NCI-H1417 treated with DMSO at 0.1 percent for 48 hours (cell line): ENCODE measurements at places on chromosomes 12 and 14.
A peak's percentile ranks its signal among the peaks of the same experiment; 100 is the strongest.

- peak; percentile 80 for DNase-seq
Measured at GRCh38 chr14:53779301-53779700, 177.3 kb downstream of the BMP4 start.

- DNase-seq: no peak
Measured at GRCh38 chr12:52779914-52780313, 2.8 kb upstream of the KRT76 start.

DNA sequence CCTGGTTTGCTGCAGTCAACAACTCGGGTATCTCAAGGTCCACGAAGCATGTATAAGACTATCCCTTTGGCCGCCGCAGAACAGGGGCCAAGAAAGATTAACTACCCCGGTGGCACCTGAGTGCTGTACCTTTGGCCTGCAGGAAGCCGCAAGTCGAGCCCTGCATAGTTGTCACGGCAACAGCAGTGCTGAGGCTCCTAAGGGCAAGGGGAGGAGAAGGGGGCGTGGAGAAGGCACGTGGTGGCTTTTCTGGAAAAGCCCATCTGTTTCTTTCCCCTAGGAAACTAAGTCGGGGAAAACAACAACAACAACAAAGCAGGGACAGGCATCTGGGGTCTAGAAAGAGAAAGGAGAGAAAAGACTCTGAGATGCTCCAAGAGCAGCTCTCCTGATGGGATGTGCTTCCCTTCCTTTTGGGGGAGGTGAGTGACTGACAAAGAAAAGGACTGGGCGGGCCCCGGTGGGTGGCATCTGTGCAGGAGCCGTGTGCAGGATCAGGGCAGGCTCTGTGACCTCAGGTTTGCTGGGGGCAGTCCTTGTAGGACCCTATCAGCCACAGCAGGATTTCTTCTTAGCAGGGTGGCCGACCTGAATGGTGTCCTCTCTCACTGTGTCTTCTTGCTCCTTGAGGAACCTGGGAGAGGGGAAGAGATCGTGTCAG lies 123.9 kb downstream of the PRMT8 start:
- no peak for DNase-seq

- no peak for DNase-seq
Measured at GRCh38 chr14:98093111-98093510, 1178.9 kb downstream of the BCL11B start.

DNA sequence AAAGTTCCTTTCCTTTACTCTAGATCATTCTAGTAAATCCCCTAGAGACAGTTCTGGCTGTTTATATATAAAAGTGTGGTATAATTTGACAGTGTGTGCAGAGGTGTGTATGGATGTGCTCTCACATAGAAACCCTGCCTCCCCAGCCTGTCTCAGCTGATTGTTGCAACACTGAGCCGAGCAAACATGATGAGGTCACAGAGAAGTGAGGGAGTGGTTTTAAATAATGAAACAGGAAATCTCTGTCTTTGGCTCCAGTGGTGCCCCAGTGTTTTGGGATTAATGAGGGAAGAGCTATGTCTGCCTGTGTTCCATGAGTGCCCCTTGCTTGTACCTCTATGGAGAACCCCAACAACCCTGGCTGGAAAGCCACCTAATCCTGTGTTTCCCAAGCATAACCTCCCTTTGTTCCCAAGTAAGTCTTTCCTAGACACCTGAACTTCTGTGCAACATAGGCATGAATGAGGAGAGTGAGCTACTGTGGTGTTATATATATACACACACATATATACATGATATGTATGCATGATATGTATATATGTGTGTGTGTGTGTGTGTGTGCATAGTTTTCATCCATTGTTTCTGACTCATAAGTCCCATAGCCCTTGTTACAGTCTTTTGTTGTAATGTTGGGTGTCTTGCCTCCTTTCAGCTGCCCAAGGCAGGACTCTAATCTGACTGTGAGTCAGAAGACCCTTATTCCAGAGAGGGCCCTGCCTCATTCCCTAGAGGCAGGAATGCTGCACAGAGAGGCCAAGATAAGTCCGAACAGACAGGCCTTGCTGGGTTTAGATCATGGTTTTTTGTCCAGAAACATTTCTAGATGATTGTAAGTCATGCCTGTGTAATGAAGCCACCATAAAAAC lies 18.0 kb downstream of the TRAF3 start:
- DNase-seq: peak; percentile 19

DNA sequence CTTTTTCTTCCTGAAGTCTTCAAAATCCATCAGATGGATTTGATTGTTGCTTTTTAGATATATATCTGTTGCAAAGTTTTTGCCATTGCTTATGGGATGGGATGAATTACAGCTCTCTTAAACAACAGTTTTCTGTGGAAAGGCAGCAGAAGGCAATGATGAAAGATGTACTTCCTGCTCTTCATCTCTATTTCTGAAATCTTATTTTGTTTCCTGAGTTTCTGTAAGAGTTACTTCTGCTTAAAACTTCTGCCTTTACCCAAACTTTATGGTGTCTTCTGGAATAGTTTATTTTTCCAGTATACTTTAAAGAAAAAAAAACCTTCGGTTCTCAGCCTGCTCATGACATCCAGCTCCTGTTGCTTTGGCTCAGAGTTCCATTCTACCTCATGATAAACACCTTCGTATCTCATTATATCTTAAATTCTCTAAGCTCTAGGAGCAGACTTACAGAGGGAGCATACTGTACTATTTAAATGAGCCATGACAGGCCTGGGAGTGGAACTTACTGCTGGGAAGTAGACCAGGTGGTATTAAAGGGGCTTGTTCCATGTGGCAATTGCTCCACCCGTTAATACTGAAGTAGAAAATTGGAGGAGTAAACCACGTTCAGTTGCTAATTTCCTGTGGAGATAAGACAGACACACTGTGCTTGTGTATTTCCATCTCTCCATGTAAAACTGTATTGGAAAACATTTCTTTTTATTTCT lies 288.4 kb downstream of the FBXL14 start:
- no peak for DNase-seq

- no peak for DNase-seq
Measured at GRCh38 chr14:79555429-79555828, 655.9 kb downstream of the DIO2 start.

DNA sequence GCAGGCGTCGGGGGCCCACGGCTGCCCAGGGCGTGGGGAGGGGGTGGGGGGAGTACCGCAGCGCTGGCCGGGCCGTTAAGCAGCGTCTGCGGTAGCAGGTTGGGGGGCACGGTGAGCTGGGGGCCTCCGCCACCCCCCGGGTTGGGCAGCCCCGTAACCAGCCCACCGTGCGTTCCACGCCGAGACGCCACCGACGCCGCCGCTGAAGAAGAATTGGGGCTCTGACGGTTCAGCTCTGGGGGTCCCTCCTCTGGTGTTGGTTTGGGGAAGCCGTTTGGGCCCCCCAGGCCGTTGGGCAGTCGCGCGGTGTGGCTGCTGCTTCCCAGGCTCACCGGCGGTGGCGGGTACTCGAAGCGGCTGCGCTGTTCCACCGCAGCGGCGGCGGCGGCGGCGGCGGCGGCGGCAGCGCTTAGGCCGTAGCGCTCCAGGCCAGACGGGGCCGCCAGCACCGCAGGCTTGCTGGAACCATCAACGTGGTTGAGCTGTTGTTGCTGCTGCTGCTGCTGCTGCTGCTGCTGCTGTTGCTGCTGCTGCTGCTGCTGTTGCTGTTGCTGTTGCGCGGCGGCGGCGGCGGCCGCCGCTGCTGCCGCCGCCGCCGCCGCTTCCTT lies 1.5 kb downstream of the IRF2BPL start:
- no peak for DNase-seq

DNA sequence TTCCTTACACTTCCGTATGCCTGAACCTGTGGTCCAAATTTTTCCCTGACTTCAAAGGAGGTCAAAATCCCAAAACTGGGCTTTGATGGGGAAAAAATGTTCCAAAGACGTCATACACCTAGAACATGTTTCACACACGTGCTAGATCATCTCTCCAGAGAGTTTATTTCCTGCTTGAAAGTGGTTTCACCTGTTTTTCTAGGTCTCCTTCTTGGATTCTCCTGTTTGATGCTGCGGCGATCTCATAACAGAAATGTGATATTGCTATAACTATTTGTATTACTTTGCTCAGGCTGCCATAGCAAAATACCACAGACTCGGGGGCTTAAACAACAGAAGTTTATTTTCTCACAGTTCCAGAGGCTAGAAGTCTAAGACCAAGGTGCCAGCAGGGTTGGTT lies 19.7 kb upstream of the TMCC3 start:
- no peak for DNase-seq

DNA sequence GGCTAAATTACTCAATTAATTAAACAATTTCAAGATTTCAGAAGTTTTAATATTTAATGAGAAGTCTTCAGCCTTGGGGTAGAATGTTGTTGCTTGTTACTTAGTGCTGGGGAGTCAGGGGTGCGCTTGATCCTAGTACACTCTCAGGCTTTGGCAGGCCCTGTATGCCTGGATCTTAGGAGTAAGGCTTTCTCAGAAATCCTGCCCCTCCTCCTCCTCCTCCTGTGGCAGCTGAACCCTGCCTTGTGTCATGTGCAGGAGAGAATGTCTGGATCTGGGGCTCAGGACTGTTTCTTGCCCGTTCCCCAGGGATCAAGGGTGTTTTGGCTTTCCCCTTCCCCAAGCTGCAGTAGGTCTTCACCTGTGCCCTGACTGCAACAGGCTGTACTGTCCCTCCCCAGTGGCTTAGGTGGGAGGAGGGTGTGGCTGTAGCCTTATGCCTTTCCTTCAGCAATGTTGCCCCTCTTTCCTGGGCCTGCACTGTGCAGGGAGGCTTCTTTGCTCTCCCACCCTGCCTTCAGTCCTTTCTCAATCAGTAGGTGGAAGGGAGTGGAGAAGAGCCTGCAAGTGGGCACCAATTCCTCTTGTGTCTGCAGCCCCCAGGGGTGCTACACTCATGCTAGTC lies 108.2 kb downstream of the SLC38A6 start:
- no peak for DNase-seq

DNA sequence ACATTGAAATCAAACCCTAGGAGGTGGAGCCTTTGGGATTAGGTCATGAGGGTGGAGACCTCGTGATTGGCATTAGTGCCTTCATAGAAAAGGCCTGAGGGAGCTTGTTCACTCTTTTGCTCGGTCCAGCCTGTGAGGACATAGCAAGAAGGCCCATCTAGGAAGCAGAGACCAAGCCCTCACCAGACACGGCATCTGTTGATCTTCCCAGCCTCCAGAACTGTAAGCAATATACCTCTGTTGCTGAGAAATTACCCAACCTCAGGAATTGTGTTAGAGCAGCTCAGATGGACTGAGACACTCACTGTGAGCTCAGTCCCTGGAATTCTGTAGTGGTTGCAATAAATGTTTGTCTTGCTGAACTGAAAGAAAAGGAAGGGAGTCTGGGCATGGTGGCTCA lies 116.2 kb upstream of the MAP1LC3B2 start:
- no peak for DNase-seq

GRCh38 chr14:69363055-69363454 lies 35.0 kb downstream of the ERH start:
- no peak for DNase-seq

DNA sequence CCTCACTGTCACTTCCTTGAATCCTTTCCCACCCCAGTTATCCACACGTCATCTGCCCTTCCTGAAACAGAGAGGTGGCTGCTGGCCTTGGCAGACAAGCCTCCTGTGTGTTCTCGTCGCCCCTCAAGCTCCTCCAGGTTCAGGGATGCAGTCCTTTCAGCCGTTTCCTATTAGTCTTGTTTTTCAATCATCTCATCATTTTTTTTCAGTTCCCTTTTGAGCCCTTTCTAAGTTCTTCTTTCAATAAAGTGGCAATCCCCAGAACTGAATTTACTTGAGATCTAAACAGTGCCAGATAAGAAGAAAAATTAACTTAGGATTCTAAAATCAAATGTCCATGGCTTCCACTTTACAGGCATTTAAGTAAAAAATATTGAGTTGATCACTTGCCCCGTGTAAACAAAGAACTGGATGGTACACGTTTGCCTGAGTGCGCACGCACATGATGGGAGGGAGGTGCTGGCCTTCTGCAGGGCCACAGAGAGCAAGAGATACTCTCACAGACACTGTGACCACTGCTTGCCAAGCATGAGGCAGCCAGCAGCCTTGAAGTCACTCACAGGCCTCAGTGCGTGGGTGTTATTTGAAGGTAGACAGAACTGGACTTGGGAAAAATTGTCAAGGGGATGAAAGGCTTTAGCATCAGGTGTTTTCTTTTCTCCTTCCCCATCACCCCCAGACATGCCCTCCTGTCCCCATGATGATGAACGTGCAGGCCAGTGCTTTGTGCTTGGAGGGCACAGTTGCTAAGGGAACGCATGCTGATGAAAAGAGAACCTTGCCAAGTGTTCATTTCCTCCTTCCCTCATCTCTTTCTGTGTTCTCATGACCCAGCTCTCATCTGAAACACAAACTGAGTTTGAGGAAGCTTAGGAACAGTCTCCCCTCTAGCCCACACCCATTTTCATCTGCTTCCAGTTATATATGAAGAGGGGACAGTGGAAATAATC lies 408.3 kb downstream of the EGLN3 start:
- no peak for DNase-seq

- DNase-seq: no peak
Measured at GRCh38 chr12:87310126-87310525, 719.1 kb downstream of the C12orf50 start.

- DNase-seq: no peak
Measured at GRCh38 chr12:93580682-93581081, 8.2 kb downstream of the SOCS2 start.

GRCh38 chr14:23379366-23380196 lies 2.7 kb downstream of the CMTM5 start:
- no peak for DNase-seq

- DNase-seq: no peak
Measured at GRCh38 chr12:58309806-58310205, 368.4 kb downstream of the ATP23 start.

DNA sequence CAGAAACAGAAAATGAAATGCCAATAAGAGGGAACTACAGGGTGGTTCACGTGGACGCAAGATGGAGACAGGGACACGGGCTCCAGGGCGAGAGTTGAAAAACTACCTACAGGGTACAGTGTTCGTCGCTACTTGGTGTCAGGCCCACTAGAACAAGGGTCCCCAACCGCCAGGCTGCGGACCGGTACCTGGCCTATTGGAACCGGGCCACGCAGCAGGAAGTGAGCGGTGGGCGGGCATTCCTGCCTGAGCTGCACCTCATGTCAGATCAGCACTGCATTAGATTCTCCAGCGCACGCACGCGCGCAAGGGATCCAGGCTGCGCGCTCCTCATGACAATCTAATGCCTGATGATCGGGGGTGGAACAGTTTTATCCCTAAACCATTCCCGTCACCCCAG lies 14.8 kb downstream of the INF2 start:
- no peak for DNase-seq

- DNase-seq: no peak
Measured at GRCh38 chr14:81802341-81802740, 268.7 kb upstream of the SEL1L start.

DNA sequence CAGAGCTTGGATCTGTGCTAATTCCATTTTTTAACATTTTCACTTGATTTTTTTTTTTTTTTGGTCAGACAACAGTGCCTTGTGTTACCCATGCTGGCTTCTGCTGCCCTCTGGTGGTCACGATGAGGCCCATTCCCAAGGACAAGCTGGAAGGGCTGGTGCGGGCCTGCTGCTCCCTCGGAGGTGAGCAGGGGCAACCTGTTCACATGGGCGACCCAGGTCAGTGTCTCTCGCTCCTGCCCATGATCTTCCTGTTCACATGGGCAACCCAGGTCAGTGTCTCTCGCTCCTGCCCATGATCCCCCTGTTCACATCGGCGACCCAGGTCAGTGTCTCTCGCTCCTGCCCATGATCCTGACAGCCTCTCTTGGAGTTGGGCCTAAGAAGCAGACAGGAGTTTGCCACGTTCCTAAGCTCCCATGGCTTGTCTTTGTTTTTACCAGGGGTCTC lies 59.4 kb downstream of the DGLUCY start:
- peak; percentile 24 for DNase-seq

GRCh38 chr12:106480251-106480650 lies 102.6 kb upstream of the RFX4 start:
- no peak for DNase-seq
